Kidney capillary endothelial cell (primary cell): ENCODE measurements at places on chromosomes 11 and 22.

DNA sequence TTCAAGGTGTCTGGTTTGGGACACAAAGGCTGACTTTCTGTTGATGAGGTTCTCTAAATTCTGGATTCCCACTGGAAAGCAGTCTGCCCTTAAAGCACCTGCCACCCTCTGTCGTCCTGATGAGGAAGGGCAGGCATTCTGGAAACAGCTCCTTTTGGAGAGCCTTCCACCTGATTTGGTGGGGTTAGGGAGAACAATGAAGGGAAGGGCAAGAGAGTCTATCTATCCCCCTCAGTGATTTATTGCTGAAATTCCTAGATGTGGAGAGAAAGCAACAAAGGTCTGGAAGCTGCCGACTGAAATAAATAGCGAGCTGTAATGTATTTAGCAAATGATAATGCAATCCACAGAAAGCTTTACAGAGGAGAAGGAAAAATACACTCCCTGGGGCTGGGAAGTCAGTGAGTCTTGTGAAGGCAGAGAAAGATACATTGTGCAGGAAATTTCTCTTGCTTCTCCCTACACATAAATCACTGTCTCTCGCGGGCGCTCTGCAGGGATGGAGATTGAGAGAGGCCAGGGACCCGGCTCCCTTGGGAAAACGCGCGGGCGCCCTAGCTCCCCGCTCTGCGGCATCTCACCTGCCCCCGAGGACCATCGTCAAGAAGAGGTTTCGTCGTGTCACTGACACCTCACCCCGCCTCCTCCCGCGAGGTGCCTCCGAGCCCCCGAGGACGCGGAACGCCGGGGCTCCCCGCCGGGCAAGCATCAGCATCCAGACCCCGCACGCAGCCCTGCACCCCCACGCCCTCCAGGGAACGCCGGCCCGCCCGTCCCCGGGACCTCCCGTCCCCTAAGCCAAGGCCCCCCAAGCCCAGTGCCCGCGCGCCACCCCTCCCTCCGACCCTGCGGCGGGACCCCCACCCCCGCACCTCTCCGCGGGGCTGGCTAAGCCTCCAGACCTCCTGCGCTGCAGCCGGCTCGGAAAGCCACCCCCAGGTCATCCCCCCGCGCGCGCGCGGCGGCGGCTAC lies 673 bp downstream of the CDON start:
- DNase-seq, result no peak

- no peak for DNase-seq
Observed at GRCh38 chr11:68146704-68147474, 25.7 kb upstream of the CHKA start.

DNA sequence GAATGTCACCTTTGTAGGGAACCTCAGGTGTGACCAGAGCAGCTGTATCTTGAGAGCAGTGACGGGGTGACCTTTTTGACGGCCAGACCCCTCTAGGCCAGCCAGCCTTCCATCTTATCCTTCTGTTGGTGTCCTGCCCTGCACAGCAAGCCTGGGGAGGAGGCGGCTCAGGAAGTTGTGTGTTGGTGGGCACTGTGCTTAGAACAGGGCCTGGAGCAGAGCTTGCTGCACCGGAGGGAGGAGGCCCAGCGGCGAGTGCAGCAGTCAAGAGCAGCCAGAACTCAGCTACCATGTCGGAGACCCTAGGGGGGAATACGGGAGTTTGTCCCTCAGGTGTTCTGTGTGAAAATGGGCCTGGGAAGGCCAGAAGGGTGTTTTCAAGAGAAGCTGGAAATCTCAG lies 129.4 kb downstream of the OSBP2 start:
- no peak for DNase-seq

- DNase-seq, result no peak
Observed at GRCh38 chr11:128747728-128748148, 53.9 kb downstream of the FLI1 start.

DNA sequence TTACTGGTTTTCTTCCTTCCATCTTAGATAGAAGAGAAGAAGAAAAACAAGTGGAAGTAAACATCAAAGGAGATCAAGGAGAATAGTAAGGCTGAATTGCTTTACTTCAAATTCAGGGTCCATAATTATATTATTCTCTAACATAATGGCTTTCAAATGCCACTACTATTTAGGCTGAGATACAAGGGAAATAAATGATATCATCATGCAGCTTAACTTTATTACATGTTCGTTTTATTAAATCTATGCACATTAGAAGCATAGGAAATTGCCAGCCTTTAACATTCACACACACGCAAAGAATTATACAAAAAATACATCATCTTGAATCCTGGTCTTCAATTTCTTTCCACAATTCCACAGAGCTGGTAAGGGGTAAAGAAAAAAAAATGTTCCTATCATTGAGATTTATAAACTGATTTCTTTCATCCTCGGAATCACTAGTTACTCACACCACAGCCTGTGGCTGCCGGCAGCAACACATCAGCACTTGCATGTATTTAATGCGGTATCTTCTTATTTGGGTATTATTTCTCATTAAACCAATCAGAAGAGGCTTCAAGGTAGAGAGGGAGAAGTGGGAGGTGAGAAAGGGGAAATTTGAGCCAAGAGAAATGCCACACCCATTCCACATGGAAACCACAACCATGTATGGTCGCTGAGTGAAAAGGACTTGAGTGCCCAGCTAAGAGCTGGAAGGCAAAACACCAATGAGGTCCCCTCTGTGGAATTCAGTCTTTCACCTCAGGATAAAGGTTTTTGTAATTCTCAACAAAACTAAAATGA lies 26.3 kb downstream of the SYTL2 start:
- DNase-seq, result no peak

GRCh38 chr22:38243007-38243765 lies 29.6 kb downstream of the TMEM184B start:
- DNase-seq, result no peak

- no peak for DNase-seq
Observed at GRCh38 chr11:108734283-108734682, 69.4 kb downstream of the DDX10 start.

GRCh38 chr22:36818010-36818642 lies 1.3 kb upstream of the PVALB start:
- DNase-seq, result no peak

DNA sequence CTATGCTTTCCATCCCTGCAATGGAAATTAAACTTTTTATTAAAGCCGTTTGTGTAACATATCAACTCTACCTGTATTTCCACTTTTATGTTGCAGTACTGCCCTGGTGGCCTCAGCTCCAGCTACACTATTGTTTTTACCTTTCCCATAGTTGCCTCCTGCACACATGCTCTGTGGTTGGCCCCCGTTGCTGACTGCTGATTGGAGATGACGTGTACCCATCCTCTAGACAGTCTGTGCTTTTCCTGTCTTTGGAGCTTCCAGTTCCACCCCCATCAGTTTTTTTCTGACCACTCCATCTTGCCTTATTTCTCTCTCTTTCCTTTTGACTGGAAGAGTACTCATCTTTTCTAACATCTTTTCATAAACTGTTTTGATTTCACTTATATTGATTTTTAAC lies 123.8 kb downstream of the TEAD1 start:
- DNase-seq, result no peak

- no peak for DNase-seq
Observed at GRCh38 chr22:32612834-32613233, 138.2 kb downstream of the FBXO7 start.

GRCh38 chr11:88103337-88104206 lies 71.7 kb downstream of the RAB38 start:
- DNase-seq, result peak; percentile 12

GRCh38 chr11:282630-283360 lies 4.6 kb downstream of the NLRP6 start:
- no peak for DNase-seq

DNA sequence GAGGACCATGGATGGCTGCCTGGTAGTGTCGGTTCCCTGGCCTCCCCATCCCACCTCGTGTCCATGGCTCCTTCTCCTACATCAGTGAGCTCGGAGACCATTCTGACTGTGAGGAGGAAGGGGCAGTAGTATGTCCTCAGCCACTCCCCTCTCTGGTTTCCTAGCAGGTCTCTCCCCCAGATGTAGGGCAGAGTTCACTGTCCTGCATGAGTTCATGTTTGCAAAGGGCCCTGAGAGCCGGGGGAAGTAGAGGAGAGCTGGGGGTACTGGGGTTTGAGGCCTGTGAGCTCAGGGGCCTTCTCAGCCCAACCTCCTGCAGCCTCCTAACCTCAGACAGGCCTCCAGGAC lies 18.4 kb upstream of the ST3GAL4 start:
- DNase-seq, result no peak

DNA sequence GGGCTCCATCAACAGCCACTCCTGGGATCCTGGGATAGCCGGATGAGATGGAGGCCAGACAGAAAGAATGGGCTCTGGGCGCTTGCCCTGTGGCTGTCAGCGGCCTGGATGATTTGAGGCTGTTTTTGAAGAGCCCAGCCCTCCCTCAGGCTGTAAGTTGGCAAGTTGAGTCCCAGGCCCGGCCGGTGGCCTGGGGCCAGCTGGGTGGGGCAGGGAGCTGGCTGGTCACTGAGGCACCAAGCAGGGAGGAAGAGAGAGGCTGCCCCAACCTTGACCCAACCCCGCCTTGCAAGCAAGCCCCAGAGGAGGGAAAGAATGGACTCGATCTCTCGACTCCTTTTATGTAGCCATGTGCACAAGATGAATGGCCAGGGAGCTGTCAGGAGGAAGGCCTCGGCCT lies 34.9 kb downstream of the RIBC2 start:
- DNase-seq, result no peak

DNA sequence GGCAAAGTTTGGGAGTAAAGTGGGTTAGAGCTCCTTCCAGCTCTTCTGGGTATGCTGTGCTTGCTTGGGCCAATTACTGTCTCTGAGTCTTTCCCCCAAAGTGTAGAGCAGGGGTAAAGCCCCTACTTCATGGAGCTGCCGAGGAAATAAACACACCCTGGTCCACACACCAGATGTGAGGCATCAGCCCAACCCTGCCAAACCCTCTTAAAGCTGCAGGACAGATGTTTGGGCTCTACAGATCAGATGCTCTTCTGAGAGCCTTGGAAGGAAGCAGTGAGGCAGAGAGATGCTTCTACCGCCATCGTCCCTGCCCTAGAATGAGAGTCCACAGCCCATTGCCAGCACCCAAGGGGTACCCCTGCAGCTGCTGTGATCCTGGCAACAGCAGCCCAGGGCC lies 64.7 kb downstream of the ELFN2 start:
- DNase-seq, result no peak

GRCh38 chr11:41377709-41378394 lies 81.6 kb downstream of the LRRC4C start:
- no peak for DNase-seq

- peak; percentile 24 for DNase-seq
Observed at GRCh38 chr11:2912498-2912897, 16.7 kb downstream of the PHLDA2 start.

DNA sequence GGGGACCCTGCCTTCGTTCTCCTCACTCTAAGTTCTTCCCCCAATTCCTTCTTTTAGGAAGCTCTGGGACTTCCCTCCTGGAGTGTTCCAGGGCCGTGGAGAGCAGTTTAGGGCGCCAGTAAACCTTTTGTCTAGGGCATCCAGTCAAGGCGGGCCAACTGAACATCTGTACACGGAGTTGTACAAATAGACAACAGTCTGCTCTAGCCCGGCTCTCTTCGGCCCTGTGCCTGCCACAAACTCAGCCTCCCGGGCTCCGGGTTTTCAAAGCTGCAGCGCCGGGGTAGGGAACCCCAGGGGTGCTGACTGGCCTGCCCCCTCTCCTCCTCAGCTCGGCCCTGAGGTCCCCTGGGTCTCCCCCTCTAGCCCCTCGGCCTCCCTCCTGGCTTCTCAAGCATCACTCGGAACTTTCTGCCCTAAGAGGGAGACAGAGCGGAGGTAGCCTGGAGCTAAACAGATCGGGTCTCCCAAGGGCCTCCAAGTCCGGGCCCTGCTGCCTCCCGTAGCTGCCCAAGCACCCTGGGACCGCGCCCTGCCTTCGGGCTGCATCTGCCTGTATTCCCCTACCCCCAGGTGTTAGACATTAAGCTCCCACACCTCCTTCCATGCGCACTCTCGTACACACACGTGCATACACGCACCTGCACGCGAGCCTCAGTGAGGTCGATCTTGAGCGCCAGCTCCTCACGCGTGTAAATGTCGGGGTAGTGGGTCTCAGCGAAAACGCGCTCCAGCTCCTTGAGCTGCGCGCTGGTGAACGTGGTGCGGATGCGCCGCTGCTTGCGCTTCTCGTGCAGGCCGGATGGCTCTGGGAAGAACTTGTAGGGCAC lies 3.3 kb downstream of the PHOX2A start:
- DNase-seq, result no peak

GRCh38 chr22:19879643-19879991 lies 24.9 kb upstream of the GNB1L start:
- DNase-seq, result no peak

DNA sequence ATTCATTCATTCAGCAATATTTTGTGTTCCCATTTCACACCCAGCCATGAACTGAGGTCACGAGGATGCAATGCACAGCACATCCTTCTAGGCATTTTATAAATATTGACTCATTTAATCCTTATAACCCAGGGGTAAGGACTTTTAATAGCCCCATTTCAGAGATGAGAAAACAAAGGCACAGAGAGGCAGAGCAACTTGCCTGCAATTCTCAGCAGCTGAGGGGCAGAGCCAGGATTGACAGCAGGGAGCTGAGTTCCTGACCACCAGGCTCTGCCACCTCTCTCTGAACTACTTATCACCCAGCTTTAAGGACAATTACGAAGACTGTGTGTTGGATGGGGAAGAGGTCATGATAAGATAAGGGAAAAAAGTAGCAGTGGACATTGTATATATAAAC lies 12.8 kb upstream of the FGF3 start:
- DNase-seq, result no peak

DNA sequence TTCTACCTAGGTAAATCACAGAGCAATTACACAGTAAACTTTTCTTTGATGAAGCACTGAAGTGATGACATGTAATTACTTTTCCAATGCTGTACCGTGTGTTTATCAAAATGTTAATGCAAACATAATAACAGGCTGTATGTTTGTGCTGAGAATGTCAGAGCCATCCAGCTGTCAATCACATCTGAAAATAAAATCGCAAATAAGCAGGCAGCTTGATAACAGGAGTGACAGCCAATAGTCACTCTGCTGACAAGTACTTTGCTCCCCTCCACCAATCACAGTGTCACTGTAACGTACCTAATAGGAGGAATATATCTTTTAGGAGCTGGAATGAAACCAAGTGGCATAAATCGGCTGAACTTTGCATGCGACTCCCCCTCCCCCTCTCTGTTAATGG lies 119.7 kb downstream of the KIRREL3 start:
- DNase-seq, result no peak
